Hematopoietic multipotent progenitor cell treated with erythropoietin and hydrocortisone succinate and interleukin-3 and kit ligand, for 6 days (in vitro differentiated cells): ENCODE measurements at places on chromosomes 6 and 20.
A peak's percentile ranks its signal among the peaks of the same experiment; 100 is the strongest.

DNA sequence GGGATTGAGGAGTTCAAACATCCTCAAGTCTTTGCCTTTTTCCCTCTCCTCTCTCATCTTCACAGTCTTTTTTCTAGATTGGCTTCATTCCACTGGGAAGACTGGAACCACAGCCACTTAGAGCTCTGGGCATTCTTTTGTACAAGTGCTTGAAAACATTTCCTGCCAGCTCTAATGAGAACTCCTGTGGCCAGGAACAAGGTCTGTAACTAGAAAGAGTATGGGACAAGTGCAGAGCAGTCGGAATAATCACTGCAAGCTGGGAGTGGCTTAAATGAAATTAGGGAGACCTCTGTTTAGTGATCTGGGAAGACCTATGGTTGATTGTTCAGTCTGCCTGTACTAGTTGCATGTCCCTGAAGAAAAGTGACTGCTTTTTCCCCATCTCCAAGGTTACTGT, 41.0 kb upstream of the SMIM8 start:
- no peak for DNase-seq

GRCh38 chr6:15254070-15254975, 8.5 kb downstream of the JARID2 start:
- no peak for DNase-seq

- DNase-seq, result peak; percentile 39
Measured at GRCh38 chr6:31070711-31071197, 41.6 kb downstream of the C6orf15 start.

DNA sequence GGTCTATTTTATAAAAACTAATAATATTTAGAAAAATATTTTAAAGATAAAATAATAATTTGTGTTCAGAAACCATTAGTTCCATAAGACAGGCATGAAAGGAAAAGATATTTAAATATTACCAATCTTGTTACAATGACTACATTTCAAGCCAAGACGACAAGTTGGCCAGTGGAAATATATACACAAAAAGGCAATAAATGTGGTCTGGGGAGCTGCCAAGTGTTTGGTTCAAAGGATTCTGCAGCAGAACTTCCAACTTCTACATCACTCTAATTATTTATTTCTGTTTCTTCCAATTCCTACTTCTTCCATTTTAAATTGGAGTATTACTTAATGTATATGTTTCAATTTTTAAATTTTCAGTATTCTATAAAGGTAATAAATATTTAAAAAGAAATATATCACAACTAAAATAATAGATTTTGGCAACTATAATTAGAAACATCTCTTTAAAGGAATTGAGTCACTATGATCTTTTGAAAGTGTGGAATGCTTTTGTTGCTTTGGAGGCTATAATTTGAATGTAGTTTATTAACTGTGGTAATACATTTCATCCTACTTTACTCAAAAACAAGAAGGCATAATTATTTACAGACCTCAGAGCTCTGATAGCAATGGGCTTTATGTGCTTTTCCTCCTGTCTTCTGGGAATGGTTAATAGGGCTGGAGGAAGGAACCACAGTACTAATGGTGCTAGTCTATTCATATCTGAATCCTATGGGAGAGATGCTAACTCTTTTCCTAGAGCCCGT, 129.7 kb upstream of the FAM184A start:
- peak; percentile 30 for DNase-seq

DNA sequence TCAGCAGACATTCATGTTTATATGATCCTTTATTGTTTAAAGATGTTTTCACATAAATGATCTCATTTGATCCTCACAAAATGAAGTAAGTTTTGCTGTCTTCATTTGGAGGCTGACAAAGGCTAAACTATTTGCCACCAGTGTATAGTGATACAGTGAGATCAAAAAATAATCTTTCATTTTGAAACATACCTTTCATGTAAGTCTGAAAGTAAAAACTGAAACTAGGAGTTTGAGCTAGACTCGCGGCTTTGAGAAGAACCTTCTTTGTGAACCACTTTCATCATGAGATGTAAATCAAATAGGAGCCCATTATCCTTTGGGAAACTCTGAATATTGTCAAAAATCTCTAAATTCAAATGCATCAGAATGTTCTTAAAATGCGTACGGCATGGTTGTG, 40.3 kb upstream of the SPTLC3 start:
- no peak for DNase-seq

DNA sequence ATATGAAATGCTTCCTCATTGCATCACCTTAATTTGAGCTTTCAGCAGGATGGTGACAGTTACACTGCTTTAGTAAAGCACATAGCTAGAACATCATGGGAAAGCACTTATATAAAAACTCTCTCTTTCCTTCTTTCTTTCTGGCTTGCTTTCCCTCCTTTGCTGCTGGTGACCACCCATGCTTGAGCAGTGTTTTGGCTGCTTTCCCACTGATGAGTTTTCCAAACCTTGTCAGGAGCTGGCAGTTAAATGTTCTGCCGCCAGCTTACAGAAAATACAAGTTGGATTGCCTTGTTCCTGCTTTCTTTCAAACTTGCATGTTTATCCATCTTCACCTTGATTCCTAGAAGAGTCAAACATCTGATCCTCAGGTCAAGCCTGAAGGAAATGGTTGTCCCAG, 323.9 kb downstream of the FOXA2 start:
- no peak for DNase-seq

DNA sequence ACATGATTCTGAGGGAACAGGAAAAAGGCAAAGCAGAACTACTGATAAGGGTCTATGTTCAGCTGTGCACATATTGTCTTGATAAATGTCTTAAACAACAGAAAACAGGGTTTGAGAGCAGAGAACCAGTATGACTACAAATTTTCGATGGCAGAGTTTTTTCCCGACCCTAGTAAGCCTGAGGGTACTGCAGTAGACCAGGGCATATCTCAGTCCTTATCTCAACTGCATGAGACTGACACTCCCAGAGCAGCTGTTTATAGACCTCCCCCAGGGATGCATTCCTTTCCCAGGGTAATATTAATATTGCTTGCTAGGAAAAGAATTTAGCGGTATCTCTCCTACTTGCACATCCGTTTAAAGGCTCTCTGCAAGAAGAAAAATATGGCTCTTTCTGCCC, 1176.8 kb upstream of the ADGRB3 start:
- DNase-seq, result no peak

GRCh38 chr6:46032110-46032998, 16.7 kb upstream of the CLIC5 start:
- no peak for DNase-seq

- DNase-seq, result no peak
Measured at GRCh38 chr6:72530152-72530551, 91.7 kb upstream of the KCNQ5 start.

DNA sequence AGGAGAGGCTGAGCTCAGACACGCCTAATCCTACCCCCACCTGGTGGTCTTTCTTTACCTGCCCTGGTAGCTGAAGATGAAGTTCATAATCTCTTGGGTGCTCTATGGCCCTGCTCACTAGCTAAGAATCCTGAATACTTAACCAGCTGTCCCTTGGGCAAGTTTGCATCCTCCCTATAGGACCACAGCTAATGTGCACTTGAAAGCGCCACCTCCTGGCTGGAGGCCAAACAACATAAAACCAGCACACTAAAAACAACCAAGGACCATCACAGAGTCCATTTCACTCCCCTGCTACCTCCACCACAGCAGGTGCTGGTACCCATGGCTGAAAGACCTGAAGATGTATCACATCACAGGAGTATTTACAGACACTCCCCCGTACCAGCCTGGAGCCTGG, 155.5 kb upstream of the SLC24A3 start:
- peak; percentile 11 for DNase-seq

DNA sequence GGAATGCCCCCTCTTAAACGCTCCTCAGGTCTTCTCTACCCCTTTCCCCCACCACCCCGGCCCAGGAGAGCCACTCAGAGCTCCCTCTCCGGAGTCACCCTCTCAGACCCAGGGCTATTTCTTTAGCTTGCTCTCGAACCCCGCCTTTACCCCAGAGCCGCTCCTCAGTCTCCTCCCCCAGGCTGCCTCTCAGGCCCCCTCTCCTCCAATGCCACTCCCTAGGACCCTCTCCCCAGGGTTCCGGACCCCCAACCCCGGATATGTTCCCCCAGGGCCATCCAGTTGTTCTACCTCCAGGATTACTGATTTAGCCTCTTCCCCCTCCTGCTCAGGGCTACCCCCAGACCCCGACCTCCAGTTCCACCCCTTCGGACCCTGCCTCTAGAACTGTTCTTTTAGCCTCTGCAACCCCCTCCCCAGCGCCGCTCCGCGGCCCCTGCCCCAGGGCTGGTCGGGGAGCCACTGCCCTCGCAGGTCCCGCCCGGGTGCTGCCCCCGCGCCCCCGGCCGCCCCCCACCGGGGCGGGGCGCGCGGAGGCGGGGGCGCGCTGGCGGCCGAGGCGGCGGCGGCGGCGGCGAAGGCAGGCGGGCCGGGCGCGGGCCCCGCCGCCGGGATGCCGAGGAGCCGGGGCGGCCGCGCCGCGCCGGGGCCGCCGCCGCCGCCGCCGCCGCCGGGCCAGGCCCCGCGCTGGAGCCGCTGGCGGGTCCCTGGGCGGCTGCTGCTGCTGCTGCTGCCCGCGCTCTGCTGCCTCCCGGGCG, at the start of gene MMP24:
Gene MMP24 (plus strand): TSS at position 565 of the 758 bp plus-strand sequence. CDS start 49 bp downstream, at position 614.
- DNase-seq, result no peak

DNA sequence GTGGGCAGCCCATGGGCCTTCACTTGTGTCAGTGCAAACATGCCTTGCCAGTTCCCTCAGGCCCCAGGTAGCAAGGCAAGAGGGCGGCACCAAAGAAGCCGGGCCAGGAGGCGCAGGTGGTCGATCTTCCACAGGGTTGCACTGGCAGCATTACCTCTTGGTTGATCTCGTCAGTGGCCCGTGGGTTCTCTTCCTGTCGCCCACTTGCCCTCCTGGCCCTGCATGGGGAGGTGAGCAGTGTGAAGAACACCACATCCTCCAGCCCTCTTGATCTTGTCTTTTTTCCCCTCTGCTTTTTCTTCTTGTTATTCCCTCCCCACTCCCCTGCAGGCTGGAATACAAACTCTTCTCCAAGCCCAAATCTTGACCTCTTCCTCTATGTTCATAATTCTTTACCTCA, 3.0 kb upstream of the CST11 start:
- no peak for DNase-seq

- no peak for DNase-seq
Measured at GRCh38 chr20:44837946-44838345, 27.6 kb upstream of the RIMS4 start.

GRCh38 chr6:158063736-158064135, 82.1 kb downstream of the SYNJ2 start:
- no peak for DNase-seq

GRCh38 chr20:14955399-14955798, 618.0 kb upstream of the FLRT3 start:
- DNase-seq, result peak; percentile 1

DNA sequence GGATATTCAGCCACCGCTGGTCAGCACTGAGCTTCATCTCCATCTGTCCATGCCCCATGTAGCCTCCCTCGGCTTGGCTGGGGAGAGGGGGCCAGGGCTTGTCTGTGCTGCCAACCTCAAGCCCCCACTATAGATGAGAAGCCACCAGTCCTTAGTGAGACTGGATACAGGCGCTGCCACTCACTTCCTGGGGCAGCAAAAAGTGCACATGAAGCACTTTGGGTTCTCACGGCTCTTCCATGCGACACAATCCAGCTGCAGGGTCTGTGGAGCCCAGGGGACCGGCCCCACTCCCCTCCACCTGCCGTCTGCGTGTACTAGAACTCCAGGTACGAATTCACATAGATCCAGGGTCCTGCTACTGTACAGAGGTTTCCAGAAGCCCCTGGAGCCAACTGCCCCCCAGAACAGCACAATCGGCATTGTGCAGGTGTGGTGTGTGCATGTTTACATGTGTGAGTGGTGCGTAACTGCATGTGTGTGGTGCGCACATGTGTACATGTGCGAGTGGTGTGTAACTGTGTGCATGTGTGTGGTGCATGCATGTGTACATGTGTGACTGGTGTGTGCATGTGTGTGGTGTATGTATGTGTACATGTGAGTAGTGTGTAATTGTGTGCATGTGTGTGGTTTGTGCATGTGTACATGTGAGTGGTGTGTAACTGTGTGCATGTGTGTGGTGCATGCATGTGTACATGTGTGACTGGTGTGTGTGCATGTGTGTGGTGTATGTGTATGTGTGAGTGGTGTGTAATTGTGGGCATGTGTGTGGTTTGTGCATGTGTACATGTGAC, 4.9 kb downstream of the FRMD1 start:
- DNase-seq, result no peak

DNA sequence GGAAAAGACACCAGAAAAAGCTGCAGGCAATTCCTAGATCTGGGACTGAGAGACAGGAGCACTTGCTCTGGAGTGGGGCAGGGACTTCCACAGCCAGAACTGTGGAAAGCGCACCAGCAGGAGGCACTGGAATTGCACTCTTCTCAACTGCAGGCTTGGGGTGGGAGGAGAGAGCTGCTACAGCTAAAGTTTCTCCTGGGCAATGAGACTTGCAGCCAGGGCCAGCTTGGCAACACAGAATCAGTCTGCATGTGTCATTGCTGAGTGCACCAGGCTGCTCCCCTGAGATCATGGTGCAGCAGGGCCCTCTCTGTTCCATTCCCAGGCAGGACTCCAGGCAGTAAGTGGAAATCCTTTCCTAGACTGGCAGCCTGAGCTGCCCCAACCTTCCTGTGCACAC, 145.8 kb downstream of the INSM1 start:
- DNase-seq, result no peak

DNA sequence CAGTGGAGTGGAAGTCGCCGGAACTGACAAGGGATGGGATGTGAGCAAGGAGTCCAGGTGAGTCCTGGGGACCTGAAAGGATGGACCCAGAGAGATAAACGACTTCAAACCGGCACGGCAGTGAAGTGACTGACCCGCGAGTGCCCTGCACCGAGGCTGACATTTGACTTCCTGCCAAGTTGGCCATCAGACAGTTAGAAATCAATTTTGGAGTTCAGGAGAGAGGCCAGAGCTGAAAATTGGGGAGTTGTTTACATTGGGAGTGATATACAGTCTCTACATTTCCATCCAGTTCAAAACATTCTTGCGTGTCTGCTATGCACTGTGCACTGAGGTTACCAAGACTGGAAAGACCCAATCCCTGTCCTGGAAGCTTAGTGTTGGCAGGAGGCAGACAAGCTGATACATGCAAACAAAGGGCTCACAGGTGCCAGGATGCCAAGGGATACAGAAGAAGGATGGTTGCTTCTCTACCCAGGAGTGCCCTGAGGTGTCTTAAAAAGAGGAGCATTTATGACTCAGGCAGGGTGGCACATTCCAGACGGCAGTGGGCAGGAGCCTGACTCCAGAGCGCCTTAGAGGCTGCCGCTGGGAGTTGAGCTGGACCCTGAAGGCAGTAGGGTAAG, 186.6 kb downstream of the MTHFD1L start:
- no peak for DNase-seq
